Smooth muscle cell of the brain vasculature (primary cell): ENCODE measurements at places on chromosomes 11 and 22.

DNA sequence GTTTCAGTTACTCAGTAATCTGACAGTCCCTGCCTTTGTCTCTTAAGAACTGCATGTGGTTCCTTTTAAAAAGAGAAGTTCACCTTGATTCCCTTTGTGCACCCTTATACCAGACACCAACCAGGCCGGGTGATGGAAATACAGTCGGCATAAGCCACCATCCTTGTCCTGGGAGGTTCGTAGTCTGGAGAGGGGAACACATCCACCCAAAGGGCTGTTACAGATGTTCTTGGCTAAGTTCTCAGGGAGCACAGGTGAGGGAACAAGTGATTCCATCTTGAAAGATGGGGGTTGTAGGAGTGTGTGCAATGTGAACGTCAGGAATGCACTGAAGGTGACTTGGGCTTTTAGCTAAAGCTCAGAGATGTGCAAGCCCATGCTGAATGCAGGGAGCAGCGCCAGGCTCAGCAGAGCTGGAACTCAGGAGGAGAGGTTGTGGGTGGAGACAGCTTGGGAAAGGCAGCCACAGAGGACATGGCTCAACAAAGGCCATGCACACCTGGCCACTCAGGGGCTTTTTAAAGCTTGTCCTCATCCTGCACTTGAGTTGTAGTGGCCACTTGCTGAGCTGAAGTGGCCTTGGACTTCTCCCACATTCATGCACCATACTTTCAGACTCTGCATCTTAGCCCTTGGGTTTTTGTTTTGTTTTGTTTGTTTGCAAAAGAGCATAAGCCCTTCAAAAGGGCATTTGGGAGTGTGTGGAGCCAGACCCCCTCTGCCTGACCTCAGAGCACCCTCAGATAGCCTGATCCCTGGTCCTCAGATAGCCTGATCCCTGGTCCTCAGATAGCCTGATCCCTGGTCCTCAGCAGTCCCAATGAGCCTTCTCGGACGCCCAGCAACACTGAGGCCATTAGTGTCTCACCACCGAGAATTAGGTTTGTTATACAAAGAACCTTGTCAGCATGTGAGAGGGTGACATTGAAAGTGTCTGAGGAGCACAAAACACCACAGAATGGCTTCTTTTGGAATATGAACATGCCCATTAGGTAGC lies 12.7 kb upstream of the TMA7B start:
- no peak for DNase-seq

- DNase-seq: no peak
These were observed 16.2 kb upstream of the PVALB start for GRCh38 chr22:36833073-36833472.

GRCh38 chr22:35394011-35394312 lies 6.0 kb upstream of the MCM5 start:
- no peak for DNase-seq

GRCh38 chr11:5369789-5370188 lies 13.8 kb upstream of the OR51M1 start:
- peak; percentile 28 for DNase-seq

DNA sequence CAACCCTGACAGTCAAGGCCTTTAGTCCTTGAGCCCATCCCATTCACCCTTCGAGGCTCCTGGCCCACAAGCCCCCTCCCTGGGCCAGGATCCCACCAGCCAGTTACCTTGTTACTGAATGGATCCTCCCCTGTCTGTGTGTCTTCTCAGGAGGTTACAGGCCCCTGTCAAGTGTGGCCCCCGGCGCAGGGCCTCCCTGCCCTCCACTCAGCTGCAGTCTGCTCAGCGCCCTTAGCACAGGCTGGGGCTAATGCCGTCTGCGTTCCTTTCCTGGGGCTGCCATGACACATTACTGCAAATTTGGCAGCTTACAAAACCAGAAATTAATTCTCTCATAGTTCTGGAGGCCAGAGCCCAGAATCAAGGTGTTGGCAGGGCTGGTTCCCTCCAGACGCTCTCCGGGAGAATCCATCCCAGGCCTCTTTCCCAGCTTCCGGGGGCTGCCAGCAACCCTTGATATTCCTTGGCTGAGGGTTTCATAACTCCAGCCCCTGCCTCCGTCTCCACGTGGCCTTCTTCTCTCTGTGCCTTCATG lies 9.4 kb upstream of the SYT12 start:
- no peak for DNase-seq

DNA sequence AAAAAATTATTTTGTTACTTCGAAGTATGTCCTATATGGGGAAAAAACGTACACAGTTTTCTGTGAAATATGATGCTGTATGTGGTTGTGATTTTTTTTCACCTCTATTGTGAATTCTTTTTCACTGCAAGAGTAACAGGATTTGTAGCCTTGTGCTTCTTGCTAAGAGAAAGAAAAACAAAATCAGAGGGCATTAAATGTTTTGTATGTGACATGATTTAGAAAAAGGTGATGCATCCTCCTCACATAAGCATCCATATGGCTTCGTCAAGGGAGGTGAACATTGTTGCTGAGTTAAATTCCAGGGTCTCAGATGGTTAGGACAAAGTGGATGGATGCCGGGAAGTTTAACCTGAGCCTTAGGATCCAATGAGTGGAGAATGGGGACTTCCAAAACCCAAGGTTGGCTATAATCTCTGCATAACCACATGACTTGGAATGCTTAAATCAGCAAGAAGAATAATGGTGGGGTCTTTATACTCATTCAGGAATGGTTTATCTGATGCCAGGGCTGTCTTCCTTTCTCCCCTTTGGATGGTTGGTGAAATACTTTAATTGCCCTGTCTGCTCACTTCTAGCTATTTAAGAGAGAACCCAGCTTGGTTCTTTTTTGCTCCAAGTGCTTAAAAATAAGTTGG lies 38.3 kb downstream of the EHF start:
- no peak for DNase-seq

- DNase-seq: no peak
These were observed 426.4 kb downstream of the AASDHPPT start for GRCh38 chr11:106503901-106504300.

DNA sequence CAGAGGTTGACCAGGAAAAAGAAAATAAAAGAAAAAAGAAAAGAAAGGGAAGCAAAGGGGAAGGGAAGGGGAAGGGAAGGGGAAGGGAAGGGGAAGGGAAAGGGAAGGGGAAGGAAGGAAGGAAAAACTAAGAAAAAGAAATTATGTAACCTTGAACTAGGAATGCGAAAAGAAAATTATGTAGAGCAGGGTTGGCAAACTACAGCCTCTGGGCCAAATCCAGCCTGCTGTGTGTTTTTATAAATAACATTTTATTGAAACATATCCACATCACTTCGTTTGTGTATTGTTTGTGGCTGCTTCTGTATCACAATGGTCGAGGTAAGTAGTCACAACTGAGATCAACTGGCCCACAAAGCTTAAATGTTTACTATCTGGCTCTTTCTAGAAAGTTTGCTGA lies 56.7 kb downstream of the CLPB start:
- no peak for DNase-seq

GRCh38 chr11:68039526-68040086 lies 781 bp downstream of the TCIRG1 start:
- DNase-seq: no peak

GRCh38 chr11:86066657-86067008 lies 2.3 kb downstream of the PICALM start:
- DNase-seq: no peak

- no peak for DNase-seq
These were observed 145.7 kb upstream of the ALDH3B2 start for GRCh38 chr11:67820081-67820480.

GRCh38 chr11:114262681-114263512 lies 33.3 kb upstream of the NNMT start:
- DNase-seq: no peak

- no peak for DNase-seq
These were observed 3.6 kb downstream of the BCL9L start for GRCh38 chr11:118921929-118922744.

GRCh38 chr11:63906585-63906984 lies 10.4 kb downstream of the RCOR2 start:
- no peak for DNase-seq

DNA sequence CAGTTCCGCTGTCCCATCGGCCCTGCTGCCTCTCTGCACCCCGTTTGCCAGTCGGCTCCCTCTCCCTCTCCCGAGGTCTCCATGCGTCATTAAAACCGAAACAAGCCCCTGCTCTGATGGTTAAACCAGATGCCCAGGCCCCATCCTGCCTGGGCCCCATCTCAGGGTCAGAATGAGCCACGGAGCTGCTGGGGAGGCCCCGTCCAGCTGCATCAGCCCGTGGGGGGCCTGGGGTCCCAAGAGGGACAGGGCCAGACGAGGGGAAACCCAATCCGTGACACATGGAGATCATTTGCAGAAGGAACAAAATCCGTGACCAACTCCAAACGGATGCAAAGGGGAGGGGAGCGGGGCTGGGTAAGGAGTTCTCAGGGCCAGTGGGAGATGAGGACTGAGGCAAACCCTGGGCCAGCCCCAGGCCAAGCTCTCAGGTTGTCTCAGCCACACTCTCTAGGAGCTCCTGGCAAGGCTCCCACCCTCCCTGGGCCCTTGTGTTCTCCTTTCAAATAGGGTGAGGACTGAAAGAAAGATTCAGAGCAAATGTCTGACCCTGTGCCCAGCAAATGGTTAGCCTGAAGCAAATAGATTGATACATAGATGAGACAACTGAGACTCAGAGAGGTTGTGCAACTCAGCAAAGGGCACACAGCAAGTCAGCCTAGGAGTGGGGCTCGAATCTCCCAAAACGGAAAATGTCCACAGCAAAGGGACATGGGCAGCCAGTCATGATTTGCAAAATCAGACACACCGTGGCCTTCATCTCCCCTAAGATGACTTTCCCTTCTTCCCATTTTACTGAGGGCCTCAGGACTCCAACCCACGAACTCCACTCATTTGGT lies 162.1 kb downstream of the MN1 start:
- DNase-seq: peak; percentile 45

GRCh38 chr11:70289582-70289981 lies 19.1 kb downstream of the PPFIA1 start:
- DNase-seq: no peak

DNA sequence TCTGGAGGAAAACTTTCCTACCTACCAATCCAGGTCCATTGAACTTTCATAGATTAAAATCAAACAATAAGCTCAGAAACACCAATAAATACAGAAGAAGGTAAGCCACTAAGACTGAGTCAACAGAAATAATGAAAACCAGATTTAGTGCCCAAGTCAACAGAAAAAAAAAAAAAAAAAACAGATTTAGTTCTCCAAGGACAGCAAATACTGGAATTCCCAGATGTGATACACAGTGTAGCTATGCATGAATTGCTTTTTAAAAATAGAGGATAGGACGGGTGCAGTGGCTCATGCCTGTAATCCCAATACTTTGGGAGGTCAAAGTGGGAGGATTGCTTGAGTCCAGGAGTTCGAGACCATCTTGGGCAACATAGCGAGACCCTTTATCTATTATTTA lies 15.7 kb downstream of the DMC1 start:
- DNase-seq: no peak

DNA sequence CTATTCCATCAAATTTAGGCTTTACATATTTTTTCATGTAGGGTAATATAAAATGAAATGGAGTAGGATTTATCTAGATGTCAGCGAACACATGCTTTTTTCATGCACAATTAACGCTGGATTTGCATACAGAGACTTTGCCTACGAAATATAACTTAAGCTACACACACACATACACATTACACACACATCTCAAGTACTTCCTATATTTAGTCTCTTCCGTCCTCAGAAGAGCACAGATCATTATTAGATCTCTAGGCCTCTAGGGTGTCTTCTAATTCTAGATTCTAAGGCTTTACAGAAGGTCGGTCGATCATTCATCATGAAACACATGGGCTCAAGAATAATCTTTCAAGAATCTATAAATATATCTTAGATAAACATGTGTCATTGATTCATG lies 3.8 kb upstream of the MS4A13 start:
- no peak for DNase-seq

DNA sequence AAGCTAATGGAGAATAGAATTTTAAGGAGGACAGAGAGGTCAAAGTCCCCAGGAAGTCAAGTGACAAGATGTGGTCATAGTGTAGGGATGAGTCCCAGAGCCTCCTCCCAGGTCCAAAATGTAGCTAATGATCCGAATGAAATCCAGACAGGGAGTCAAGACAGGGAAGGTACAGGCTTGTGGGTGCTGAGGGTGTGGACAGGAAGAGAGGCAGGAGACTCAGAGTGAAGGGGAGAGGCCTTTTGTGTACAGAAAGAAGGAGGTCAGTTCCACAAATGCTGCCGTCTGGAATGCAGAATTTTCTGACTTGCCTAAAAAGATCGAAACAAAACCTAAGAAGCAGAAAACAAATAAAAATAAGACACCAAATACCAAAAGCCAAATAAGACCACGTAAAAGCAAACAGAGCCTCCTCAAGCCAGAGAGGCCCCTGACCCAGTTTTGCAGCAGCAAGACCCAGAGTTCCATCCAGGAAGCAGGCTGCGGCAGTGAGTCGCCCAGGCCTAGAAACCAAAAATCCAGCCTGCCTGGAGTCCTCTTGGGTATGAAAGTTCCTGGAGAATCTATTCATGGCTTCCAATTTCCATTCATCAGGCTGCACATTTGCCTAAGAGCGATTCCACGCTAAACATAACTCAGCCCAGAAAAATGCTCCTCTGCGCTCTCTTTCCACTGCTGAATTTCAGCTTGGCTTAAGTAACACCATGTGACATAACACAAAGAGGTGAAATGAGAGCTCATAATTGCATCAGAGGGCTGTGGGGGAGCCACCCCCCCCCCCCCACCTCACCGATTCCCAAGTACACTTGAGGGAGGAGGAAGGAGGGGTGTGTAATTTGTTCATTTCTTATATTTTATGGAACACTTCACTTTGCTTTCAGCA lies 71.2 kb downstream of the KIRREL3 start:
- no peak for DNase-seq

DNA sequence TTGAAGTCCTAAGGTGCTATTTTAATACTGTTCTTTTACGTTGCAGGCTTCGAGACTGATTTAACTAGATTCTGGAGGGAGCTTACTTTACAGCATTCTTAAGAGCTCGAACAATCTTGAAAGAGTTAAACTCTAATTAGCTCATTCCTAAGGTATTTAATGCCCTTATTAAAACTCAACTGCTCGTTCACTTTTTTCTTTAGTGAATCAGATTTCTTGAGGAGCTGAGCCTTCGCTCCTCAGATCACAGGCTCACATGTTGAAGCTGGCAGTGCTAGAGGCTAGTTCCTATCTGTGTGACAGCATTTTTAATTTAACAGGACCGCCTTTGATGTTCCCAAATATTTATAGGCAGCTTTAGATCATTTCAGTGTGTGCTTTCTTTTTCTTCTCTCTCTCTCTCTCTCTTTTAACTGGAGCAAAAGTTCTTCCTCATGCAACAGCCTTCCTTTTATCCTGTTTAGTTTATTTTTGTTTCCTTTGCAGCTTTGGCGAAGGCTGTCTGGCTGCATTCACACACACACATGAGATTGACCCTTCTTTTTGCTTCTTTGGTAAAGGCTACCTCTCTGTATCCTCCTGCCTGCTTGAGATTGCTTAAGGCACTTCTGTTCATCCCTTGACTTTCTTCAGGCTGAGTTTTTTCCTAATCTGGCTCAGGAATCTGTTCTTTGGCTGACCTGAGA lies 21.0 kb downstream of the ZNRF3 start:
- DNase-seq: no peak
